Fibroblast of villous mesenchyme (primary cell): ENCODE measurements at places on chromosomes 11 and 22. TPM values are rescaled to one million over a fixed set of nuclear protein-coding genes. Genes with fewer than 3 reads are reported as not detected.

DNA sequence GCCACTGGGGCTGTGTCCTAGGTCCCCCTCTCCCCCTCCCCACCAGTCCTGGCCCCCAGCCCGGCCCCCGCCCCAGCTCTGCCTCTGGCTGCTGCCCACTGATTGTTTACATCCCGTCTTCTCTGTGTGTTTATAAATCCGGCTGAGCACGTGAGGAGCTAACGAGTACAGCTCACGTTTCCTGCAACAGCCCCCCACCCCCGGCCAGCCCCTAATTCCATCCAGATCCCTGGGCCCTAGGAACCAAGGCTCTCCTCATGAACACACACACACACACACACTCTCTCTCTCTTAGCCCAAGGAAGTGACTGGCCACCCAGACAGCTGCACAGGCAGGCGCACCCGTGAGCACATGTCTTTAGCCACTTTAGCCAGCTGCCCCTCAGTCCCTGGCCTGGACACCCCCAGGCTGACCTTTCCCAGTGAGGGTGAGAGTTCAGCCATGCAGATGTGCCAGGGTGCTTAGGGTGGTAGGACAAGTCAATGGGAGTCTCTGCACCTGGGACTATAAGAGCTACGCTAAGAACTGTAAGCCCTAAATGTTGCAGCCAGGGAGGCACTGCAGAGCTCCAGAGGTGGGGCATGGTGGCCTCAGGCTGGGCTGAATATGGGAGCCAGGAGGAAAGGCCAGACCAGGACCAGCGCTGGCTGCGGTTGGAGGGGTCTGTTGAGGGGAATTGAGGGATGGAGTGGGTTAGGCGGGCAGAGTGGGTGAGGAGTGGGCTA lies 2.9 kb downstream of the CLCF1 start:
- peak; percentile 91 for DNase-seq

GRCh38 chr11:1747753-1748635 lies 2.4 kb downstream of the IFITM10 start:
- DNase-seq = no peak

DNA sequence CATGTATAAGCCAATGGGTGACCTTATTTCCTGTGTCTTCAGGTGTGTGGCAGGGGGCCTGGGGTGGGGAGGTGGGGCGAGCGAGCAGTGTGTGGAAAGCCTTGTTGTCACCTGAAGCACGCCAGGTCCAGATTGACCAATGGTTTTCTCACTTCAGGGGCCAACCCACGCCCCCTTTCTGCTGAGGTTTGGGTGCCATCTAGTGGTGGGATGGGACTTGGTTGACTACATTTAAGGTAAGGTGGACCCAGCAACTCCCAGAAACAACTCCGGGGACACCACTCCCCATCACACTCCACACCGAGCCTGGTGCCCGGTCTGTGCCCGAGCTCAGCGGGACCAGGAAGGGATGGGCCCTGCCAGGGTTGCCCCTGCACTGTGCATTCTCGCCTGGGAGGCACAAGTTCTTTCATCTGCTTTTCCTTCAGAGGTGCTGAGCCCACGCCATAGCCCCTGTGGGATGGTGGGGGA lies 40.0 kb downstream of the TPCN2 start:
- peak; percentile 81 for DNase-seq

Gene SLC16A8
- under 0.01 TPM in 1 of 2 replicates, not detected in the other for total RNA-seq

Gene DBX1
- total RNA-seq = not detected in 2 replicates

DNA sequence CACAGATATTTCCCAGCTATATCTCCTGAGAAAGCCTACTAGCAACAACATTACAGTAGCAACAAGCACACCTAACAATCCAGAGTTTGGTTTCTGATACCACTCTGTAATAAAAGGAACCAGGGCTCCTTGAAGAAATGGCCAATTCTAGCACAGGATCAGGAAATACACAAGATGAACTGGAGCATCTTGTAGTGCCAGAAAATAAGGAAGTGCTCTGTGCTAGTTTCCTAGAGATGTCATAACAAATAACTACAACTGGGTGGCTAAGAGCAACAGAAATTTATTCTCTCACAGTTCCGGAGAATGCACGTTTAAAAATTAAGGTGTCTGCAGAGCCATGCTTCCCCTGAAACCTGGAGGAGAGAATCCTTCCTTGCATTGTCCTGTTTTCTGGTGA lies 217.8 kb downstream of the KIRREL3 start:
- DNase-seq = no peak

- DNase-seq = no peak
Measured at GRCh38 chr11:130560781-130561109, 112.3 kb downstream of the ADAMTS15 start.

Gene MRPL23
- 107 and 143 TPM in 2 replicates for total RNA-seq

- DNase-seq = peak; percentile 78
Measured at GRCh38 chr11:110759972-110760381, 47.7 kb upstream of the ARHGAP20 start.

- DNase-seq = no peak
Measured at GRCh38 chr11:70010774-70011173, 67.3 kb upstream of the ANO1 start.

GRCh38 chr11:84686716-84687115 lies 940.4 kb downstream of the DLG2 start:
- no peak for DNase-seq

DNA sequence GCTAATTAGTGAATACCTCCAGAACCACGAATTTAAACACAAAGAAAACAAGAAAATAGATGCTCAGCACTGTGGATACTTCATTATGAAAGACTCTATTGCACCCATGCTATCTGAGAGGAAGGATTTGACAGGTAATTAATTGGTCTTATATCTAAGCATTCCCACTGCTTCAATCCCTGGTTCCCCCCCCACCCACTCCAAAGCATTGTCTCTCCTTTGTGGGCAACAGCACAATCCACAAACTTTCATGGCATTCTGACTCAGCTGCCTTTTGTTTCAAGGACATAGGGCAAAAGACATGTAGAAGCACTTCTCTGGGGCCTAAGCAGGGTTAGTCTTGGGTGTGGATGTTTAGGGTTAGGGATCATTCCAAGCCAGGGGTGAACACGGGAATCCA lies 551.4 kb downstream of the BUD13 start:
- no peak for DNase-seq

GRCh38 chr11:113278481-113278880 lies 35.9 kb upstream of the TTC12 start:
- DNase-seq = no peak

DNA sequence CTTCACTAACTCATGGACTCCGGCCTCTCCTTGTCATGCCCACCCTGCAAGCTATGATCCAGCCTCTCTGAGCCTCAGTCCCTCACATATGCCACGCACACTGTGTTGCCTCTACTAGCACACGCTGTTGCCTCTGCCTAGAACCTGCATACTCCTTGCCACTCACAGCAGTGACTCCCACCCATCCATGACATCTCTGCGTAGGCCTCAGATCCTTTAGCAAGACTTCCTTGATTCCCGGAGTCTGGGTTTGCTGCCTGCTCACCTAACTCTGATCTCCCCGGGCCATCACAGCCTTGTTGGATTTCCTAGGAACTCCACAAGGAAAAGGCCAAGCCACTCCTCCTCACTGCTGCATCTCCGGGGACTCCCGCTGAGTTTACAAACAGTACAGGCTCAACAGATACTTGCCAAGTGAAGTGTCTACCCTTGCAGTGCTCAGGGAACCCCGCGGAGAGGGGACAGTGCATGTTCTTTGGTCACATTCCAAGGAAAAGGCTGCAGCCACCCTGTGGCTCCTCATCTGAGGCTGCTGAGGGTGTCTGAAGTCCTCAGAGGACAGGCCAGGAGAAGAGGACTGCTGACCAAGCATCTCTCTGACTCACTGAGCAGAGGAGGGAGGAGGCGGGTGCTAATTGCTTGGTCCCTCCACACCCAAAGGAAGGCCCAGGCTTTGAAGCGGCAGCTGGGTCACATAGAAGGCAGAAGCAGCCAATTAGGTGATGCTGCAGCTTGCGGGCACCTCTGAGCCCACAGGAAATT lies 42.4 kb upstream of the NAV2 start:
- peak; percentile 28 for DNase-seq

Gene IL18
- total RNA-seq = 1.6 and 2.2 TPM in 2 replicates

Gene TUBA8
- under 0.01 and 0.32 TPM in 2 replicates for total RNA-seq

GRCh38 chr11:64045700-64046099 lies 10.0 kb downstream of the FLRT1 start:
- no peak for DNase-seq

GRCh38 chr11:124863137-124863825 lies 2.0 kb upstream of the ROBO3 start:
- peak; percentile 45 for DNase-seq

Gene TMEM132A
- 29.3 and 40.6 TPM in 2 replicates for total RNA-seq

GRCh38 chr11:11467312-11467711 lies 114.3 kb upstream of the CSNK2A3 start:
- DNase-seq = no peak

DNA sequence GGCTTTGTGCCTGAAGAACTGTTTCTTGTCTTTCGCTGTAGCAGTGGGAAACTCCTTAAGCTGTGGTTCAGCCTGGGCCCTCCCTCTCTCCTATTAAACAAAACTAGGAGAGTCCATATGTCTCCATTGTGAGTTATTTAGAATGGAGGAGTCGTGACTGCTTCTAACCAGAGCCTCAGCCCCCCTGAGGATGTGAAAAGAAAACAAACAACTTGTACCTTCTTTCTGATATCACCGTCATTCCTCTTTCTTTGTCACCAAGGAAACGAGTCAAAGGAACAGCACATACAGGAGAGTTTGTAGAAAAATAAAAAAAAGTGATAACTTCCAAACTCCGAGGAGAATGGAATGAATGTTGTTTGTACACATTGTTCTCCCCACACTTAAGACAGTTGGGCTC lies 11.6 kb upstream of the EXT2 start:
- DNase-seq = no peak

GRCh38 chr11:73387594-73388264 lies 11.5 kb downstream of the RELT start:
- no peak for DNase-seq

Gene OR8J1
- total RNA-seq = not detected in 2 replicates
